ENCODE measurements at places on chromosomes 16 and 17.
A peak's percentile ranks its signal among the peaks of the same experiment; 100 is the strongest.

DNA sequence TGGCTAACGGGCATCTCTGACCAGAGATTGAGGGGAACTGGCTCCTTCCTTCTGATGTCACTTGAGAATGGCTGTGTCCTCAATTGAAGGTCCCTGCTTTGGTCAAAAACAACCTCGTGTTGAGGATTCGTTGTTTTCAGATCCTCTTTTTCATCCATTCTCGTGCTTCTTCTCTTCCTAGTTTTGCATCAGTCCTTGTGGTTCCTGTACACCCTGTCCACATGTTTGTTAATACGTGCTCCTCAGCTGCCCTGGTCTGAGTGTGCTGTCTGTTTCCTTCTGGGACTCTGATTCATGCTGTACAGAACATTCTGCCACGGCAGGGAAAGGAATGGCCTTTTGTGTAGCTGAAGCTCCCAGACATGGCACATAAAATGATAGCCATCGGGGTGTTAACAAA lies 863.2 kb upstream of the GOT2 start:
- DNase-seq, result no peak

- no peak for DNase-seq
Observed at GRCh38 chr16:3577302-3577752, at the start of gene NLRC3. Gene NLRC3 (minus strand): TSS chr16:3577403. CDS start chr16:3565036, 12,367 bp downstream.

- peak; percentile 40 for DNase-seq
Observed at GRCh38 chr17:6701719-6702118, 11.4 kb downstream of the SLC13A5 start.

- DNase-seq, result no peak
Observed at GRCh38 chr16:31569360-31569717, 41.6 kb downstream of the AHSP start.

DNA sequence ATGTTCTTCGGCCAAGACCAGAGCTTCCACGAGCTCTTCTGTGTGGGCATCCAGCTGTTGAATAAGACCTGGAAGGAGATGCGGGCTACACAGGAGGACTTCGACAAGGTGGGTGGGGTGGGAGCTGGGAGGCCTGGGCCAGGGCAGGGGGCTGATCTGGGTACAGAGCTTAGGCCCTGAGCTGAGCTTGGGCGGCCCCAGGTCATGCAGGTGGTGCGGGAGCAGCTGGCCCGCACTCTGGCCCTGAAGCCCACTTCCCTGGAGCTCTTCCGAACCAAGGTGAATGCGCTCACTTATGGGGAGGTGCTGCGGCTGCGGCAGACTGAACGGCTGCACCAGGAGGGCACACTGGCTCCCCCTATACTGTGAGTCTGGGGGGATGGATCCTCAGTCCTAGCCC lies 3.5 kb downstream of the ELMO3 start:
- no peak for DNase-seq

- no peak for DNase-seq
Observed at GRCh38 chr16:442976-443375, 17.5 kb downstream of the RAB11FIP3 start.

DNA sequence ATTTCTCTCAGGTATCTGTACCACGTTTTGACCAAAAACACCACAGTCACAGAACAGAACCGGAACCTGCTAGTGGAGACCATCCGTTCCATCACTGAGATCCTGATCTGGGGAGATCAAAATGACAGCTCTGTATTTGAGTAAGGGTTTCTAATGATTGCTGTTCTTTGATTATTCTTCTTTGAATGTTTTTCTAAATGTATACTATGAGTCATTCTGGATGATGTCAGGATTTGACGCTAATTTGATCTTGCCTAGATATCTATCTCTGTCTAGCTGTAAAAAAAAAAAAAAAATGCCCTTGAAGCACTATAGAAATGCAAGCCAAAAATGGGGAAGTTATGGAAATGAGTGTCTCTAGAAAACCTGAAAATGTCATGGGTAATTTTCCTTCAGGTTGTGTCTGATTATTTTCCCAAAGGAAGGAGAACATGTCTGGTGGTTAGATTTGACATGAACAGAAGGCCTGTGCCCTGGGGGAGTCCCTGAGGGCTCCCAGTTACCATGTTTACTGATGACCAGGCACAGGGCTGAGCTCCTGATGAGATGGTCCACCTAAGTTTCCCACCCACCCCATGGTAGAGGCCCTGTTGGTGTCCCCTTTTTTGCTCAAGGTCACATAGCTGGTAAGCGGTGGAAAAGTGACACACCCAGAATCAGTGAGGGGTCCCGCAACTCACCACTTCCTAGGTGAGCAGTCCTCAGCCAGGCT lies 13.6 kb downstream of the CLEC16A start:
- DNase-seq, result no peak

- DNase-seq, result no peak
Observed at GRCh38 chr16:1548233-1548632, 14.8 kb downstream of the TMEM204 start.

DNA sequence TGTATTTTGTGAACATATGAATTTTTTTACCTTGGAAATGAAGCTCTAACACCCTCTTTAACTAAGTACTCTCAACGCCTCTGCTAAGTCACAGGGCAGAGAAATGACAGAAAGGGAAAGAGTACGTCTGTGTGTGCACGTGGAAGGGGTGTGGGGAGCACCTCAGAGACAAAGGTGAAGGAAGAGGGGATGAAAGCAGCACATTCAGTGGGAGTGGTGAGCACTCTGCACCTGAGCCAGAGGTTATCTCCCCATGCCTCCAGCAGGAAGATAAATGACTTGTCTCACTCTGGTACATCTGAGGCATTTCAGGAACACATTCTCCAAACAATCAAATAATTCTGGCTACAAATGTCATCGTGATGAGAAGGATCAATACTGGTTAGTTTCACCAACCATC lies 15.0 kb downstream of the GNA13 start:
- DNase-seq, result no peak

- DNase-seq, result no peak
Observed at GRCh38 chr17:37461668-37462067, 28.0 kb upstream of the DUSP14 start.

DNA sequence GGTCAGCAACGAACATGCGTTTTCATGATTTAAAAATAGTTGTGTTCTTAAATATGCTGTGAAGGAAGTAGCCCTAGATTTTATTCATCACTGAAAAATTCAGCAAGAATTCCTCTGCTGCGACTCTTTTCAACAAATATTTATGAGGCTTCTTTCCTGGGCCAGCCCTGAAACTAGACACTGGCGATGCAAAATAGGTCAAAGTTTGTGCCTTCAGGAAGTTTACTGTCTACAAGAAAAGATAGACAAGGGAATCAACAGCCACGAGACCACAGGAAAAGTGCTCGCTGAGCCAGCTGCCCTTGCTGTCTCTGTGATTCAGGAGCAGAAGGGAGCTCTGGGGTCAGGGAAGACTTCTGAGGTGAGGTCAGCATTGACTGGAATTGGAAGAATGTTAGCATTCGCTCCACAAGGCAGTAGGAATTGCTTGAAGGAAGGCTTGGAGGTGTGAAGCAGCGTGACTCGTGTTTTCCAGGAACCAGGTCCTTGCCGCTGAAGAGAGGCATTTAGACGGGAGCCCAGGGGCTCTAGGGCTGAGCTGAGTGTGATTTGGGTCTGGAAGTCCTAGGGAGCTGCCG lies 1.9 kb upstream of the RPL26 start:
- peak; percentile 82 for DNase-seq
